Colonic mucosa (tissue), 4 donors: ENCODE measurements at places on chromosomes 1 and 21. TPM values are rescaled to one million over a fixed set of nuclear protein-coding genes. Genes with fewer than 3 reads are reported as not detected.

DNA sequence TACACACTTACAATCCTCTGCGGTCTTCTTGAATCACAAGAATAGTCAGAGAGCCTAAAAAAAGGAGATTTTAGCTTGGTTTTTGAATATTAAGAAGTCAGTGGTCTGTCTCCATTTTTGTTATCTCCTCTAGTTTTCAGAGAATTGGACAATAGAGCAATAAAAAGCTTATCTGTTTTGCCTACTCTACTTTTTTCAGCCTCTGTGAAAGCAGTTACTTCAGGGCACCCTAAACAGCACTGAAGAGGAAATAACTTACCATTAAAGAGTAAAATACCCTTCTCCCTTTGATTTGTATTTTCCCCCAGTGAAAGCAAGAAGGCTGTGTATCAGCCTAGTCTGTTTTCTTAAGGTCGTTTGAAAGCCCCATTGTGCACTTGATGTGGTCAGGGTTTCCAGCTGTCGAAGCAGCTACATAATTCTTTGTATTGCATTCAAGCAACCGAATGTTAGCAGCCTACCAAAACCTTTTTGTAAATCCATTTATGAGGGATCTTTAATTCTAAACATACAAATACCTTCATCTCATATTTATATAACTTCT is 1.0 kb downstream of the NTMT2 start:
- H3K27ac ChIP-seq: no peak overlapping the region
- H3K27me3 ChIP-seq: no peaks in the 10 kb centered on the region
- no peak for DNase-seq
- no peaks in the 10 kb centered on the region for H3K36me3 ChIP-seq
- H3K4me3 ChIP-seq: no peak overlapping the region

- no peak for DNase-seq
- H3K27ac ChIP-seq: no peak overlapping the region
- H3K36me3 ChIP-seq: peaks cover 8% of the 10 kb centered on the region
- H3K4me1 ChIP-seq: no peaks in the 10 kb centered on the region
- no peak overlapping the region for H3K4me3 ChIP-seq
Measured at GRCh38 chr21:32599091-32599490, 13.1 kb downstream of the CFAP298 start.

DNA sequence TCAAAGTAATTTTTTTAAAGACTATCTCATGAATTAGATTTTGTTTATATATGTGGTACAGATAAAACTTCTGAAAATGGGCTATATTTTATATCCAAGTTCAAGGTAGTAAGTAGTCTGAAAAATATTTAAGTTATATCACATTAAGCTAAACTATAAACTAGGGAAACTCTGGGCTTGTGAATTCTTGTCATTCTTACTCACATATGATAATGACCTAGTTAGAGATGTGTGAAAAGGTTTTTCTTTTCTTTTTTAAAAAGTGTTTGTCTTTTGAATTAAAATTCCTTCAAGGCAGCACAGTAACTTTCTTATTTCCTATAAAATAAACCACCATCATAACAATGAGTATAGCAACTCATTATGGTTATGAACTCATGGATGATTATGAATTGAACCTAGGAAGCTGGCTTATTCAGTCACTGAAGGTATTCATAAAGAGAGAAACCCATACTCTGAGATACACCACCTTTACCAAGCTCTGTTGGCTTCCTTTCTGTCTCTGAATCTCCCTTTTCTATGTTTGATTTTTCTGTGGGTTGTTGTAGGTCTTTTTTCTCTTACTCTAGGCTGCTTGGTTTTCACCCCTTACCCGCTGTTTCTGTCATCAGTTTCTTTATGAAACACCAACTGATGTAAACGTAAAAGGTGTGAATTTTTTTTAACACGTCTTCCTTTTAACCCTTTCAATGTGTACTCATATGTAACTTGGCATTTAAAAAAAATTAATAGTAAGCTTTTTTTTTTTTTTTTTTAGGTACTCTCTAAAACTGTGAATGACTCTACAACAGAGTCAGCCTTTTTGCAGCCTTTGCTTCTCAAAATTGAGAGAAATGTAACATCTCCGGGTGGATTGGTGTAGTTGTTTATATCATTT is 25.2 kb downstream of the IL12RB2 start:
- H3K4me1 ChIP-seq: no peaks in the 10 kb centered on the region
- H3K27me3 ChIP-seq: no peaks in the 10 kb centered on the region
- H3K36me3 ChIP-seq: no peaks in the 10 kb centered on the region
- no peak for DNase-seq
- no peak overlapping the region for H3K27ac ChIP-seq
- no peak overlapping the region for H3K4me3 ChIP-seq

GRCh38 chr1:215267495-215267894 is 185.0 kb downstream of the KCNK2 start:
- no peak for DNase-seq
- no peak overlapping the region for H3K4me3 ChIP-seq
- H3K27ac ChIP-seq: no peak overlapping the region
- no peaks in the 10 kb centered on the region for H3K36me3 ChIP-seq
- H3K4me1 ChIP-seq: no peaks in the 10 kb centered on the region
- no peaks in the 10 kb centered on the region for H3K27me3 ChIP-seq

DNA sequence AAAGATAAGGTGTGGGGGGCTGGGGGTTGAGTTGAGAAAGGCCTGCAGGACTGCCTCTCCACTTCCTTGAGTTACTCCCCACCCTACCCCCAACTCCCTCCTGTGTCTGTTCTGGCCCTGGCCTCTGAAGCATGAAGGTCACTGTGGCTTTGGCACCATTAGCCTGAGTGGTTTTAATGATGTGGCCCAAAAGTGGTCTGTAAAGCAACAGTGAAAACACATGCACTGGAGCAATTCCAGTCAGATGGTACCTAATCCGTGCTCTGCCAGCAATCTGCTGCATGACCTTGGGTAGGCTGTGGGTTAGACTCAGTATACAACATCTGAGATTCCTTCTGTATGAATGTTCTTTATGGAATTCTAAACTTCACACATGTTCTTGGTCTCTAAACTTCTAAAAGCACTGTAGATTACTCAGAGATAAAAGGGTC is 86.5 kb upstream of the ATP1A1 start:
- no peaks in the 10 kb centered on the region for H3K4me1 ChIP-seq
- no peak overlapping the region for H3K4me3 ChIP-seq
- H3K27me3 ChIP-seq: no peaks in the 10 kb centered on the region
- H3K27ac ChIP-seq: no peak overlapping the region

DNA sequence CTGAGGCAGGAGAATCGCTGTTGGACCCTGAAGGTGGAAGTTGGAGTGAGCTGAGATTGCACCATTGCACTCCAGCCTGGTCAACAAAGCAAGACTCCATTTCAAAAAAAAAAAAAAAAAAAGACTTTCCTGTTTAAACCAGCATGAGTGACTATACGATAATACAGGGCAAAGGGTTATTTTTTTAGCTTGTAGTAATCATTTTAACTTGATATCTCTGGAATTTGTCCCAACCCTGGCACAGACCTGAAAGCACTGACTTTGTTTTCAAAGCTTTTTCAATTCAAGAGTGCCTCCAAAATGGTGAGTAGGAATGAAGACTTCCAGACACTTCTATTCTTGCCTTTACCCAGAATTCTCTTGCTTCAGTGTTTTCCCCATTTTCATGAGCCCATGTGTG is 4.4 kb upstream of the TMCO2 start:
- H3K27ac ChIP-seq: no peak overlapping the region
- H3K27me3 ChIP-seq: no peaks in the 10 kb centered on the region
- no peaks in the 10 kb centered on the region for H3K4me1 ChIP-seq
- H3K4me3 ChIP-seq: no peak overlapping the region
- no peak for DNase-seq

DNA sequence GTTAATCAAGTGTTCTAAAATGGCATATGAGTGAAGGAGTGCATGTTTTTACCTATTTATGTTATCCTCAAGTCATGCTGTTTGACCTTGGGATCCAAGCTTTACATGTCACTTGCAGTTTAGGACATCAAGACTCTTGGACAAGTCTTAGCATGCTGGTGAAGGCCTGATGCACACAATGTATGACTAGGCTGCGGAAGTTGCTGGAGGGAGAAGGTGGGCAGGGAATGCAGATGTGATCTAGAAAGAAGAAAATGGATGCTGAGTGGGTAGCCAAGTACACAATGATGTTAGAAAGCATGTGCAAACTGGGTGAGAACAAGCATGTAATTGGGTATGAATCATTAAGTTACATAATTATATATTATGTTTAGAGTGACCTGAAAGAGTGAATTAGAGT is 301.8 kb downstream of the BRINP2 start:
- DNase-seq: no peak
- no peaks in the 10 kb centered on the region for H3K4me1 ChIP-seq
- H3K36me3 ChIP-seq: no peaks in the 10 kb centered on the region
- H3K27me3 ChIP-seq: no peaks in the 10 kb centered on the region

PCP4L1 gene
- total RNA-seq: 1.4 TPM

ADCY10 gene
- total RNA-seq: 0.64 TPM

ZNF697 gene
- total RNA-seq: 3.2 TPM

FCRL6 gene
- total RNA-seq: not detected

MSH4 gene
- 0.16 TPM for total RNA-seq

DCST2 gene
- total RNA-seq: 1.7 TPM
